NCI-H524 (cell line): ENCODE measurements at places on chromosomes 16 and 17.

DNA sequence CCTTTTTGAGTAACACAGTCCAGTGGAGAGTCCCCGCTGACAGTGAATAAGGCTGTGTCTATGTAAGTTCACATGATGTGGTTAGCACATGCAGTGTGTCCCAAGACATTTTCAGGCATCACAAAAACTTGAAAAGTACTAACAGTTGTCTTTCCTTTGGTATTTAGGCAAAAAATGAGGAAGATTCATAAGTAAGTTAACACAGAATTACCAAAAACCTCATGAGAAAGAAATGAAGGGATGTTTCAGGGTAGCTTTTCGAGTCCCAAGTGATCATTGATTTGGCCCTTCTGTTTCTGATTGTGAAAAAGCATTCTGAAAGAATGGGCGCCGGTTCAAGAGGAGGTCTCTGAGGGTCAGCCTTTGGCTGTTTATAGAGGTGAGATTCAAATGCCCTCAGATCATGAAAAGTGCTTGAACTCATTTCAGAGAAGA, 529 bp upstream of the ASPA start:
- DNase-seq = no peak

DNA sequence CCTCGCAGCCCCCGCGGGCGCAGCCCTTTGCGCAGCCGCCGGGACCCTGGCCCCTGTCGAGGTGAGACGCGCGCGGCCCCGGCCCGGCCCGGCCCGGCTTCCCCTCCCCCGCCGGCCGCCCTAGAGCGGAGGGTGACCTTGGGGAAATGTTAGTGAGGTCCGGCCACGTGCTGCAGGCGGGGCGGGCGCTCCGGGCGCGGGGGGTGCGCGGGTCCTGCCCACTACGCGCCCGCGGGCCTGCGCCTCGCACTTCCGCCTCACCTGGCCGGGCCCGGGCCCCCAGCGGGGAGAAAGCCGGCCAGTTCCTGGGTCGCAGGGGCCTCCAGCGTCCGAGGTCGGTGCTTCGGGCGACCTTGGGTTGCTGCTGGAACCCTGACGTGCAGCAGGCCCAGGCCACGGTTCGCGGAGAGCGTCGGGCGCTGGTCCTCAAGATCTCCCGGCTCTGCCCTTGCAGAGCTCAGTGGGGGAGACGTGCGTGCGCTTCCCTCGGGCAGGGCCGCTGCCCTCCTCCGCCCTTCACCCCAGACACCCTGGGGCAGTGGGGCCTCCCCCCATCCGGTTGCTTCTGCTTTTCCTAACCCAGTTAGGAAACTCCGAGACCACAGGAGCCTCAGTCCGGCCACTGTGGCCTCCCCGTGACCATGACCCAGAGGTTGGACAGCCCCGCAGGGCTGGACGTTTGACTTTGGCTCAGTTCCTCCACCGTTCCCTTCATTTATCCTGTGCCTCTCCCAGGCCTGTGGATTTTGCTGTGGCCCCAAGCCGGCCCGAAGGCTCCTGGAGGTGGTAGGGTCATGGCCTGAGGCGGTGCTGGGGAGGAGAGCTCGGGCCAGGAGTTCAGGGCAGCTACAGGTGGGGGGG, 791 bp downstream of the MCRIP2 start:
- peak; percentile 40 for DNase-seq

GRCh38 chr16:12499032-12499745, 304.5 kb downstream of the CPPED1 start:
- DNase-seq = no peak

DNA sequence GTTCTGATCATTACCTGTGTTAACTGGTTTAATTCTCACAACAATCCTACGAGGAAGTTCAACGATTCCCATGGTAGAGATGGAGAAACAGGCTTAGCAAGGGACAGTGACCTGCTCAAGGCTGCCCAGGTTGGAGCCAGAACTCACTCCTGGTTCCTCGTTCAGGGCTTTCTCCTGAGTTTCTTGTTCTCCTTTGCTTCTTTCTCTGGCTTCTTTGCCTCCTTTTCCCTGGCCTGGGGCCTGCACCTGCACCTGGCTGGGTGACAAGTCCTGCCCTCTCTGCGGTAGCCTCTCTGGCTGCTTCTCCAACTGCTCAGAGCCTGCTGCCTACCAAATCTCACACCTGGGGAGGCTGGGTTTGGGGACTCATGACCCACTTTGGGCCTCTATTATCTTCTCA, 2.8 kb downstream of the CCL22 start:
- DNase-seq = no peak

GRCh38 chr17:82228278-82228841, 482 bp upstream of the SLC16A3 start:
- no peak for DNase-seq

DNA sequence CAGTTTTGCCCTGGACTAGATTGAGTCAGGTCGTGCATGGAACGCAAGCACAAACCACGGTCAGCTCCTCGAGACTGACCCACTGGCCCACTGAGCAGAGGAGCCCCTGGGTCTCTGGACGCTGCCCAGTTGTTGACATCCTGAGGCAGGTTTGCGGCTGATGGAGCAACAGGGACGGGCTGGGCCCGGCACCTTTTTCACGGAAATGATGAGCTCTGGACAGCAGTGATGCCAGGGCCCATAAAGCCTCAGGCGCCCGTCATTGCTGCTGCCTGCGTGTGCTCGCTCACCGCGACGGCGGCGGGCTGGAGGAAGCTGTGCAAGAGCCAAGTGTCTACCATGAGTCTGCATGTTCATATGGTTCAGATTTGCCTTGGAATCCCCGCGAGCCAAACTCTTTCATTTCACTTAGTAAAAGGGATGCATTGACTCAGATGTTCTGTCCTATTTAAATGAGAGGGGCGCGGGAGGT, 30.8 kb upstream of the CRISPLD2 start:
- no peak for DNase-seq

GRCh38 chr16:15650698-15651171, 690 bp downstream of the NDE1 start:
- no peak for DNase-seq

DNA sequence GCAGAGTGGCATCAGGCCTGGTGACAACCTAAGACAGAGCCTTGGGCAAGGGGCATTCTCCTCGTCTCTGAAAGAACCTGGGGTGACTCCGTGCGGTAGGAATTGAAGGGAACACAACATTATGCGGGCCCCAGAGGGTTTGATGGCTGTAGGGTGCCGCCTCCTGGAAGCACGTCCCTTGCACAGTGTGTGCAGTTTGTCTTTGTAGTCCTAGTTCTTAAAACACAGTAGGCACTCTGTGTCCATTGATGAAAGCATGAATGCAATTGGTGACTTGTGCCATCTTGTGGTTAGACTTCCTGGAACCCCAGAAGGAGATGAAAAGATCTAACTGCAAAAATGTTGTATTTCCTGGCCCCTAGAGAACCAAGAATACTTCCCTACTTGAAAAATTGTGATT, 279.8 kb downstream of the UTP18 start:
- DNase-seq = no peak

DNA sequence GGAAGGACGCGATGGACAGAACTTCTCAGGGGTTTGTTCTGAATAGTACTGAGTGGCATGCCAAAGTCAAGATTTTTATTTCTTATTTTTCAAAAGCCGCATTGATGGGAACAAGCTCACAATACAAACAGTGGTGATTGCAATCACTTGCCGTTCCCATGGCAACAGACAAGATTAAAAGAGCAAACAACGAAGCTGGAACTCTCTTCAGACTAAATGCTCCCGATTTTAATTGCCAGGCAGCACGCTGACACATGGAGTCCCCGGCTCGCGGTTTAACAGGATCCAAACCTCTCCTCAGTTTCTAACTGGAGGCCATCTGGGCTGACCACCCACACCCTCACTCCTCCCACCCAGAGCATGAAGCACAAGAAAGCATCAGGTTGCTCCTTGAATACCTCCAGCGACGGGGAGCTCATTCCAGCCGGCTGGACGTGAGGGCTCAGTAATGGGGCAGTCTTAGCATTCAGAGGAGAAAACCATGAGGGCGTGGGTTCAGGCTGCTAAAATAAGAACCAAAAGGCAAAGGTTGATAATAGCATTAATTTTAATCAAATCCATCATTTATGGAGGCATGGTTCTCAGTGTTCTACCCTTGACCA, 41.5 kb downstream of the AIPL1 start:
- DNase-seq = peak; percentile 42

GRCh38 chr16:52389045-52389444, 157.9 kb downstream of the TOX3 start:
- DNase-seq = no peak

GRCh38 chr17:55642741-55643140, 79.9 kb downstream of the TMEM100 start:
- no peak for DNase-seq

GRCh38 chr16:65122724-65123395, 997 bp upstream of the CDH11 start:
- no peak for DNase-seq

DNA sequence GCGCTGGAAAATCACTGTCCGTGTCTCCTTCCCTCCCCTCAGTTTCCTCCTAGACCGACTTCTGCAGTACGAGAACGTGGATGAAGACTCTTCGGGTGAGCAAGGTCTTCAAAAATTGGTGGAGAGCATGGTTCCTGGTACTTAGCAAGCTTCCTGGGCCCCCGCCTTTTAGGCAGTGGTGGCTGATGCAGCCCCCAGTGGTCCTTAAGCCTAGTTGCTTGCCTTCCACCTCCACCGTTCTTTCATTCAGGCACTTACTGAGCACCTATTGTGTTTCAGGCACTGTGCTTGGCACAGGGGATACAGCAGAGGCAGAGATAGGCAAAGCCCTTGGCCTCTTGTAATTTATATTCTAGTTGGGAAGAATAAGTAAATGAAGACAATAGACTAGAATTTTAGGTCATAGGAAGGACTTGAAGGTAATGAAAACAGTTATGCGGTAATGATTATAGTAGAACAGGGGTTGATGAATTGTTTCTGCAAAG, 767 bp downstream of the INO80E start:
- no peak for DNase-seq
